ENCODE measurements at places on chromosomes 4 and X.

DNA sequence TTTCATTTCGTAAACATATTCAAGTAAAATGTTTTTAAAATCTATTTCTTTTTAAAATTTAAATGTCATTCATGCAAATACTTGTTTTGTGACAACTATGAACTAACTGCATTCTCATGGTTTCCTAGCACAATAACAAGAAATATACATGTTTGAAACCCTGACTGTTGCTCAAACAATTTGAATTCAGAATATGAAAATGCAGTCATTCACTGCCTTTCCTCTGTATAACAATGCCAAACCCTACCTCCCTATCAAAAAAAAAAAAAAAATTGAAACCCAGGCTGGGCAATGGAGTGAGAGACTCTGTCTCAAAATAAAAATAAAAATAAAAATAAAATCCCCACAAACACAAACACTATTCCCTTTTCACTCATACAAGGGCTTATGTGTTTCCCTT lies 42.1 kb downstream of the MAB21L2 start:
- no peak for DNase-seq

- no peak for DNase-seq
Measured at GRCh38 chrX:153407736-153408135, 3.5 kb upstream of the ZFP92 start.

DNA sequence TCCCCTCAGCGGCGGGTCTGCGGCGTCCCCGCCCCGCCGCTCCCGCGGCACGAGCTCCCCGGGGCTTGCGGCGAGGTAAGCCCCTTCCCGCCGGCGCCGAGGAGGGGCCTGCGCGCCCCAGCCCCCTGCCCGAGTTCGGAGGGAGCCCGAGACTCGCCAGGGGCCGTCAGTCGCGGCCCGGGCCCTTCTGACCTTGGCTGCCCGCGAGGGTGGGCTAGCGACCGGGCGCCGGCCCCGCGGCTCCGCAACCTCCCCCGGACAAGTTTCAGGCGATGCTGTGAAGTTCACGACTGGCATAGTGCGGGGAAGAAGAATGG lies 554 bp downstream of the CDKL5 start:
- DNase-seq, result peak; percentile 13

DNA sequence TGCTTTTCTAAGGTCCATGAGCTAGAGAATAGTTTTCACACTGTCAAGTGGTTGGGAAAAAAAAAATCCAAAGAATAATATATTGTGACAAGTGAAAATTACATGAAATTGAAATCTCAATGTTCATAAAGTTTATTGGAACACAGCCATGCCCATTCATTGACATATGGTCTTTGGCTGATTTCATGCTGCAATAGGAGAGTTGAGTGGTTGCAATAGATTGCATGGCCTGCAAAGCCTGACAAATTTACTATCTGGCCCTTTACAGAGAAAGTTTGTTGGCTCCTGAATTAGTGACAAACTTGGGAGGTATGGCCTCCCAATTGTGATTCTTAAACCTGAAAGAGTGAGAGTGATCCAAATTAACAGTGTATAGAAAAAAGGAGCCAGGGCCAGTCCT lies 115.5 kb upstream of the FAM9C start:
- no peak for DNase-seq

- no peak for DNase-seq
Measured at GRCh38 chr4:41598580-41598979, 60.6 kb downstream of the LIMCH1 start.

DNA sequence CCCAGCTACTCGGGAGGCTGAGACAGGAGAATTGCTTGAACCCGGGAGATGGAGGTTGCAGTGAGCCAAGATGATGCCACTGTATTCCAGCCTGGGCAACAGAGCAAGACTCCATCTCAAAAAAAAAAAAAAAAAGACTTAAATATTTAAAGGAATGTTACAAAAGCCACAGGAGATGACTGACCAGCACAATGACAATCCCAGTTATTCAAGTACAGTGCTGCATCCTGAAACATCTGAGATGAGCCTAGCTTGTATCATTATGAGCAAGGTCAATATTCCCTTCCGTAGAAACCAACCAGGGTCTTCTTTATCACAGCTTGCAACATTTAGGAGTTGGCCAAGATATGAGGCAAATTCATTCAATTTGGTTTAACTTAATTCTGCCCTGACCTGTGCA lies 38.6 kb downstream of the LNX1 start:
- DNase-seq, result no peak

DNA sequence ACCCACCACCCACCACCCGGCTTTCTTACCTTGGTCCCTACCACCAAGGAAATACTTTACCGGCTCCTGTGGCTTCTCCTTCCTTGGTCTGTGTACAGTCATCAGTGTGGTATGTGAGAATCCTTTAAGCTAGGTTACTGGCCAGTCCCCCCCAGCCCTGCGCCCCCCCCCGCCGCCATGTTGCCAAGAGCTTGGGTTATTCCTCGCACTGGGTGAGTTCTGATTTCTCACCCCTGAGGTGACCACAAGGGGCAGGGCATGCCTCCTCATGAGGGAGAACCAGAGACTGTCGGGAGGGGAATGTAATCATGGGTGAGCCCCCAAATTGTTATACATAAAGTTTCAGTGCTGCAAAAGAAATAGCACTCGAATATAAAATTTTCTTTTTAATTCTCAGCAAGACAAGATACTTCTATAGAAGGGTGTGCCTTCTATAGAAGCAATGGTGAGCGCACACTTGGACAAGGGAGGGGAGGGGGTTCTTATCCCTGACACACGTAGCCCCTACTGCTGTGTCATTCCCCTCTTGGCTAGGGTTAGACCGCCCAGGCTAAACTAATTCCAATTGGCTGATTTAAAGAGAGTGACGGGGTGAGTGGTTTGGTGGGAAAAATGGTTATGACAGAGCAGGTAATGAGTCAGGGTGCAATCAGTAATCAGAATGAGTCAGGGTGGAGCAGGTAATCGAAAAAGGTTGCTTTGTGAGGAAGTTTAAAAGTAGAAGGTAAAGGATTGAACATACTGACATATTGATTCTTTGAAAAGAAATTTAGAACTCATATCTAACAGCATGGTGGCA lies 133.2 kb downstream of the KDM6A start:
- no peak for DNase-seq

GRCh38 chrX:119069128-119069527 lies 3.7 kb upstream of the CT47C1 start:
- no peak for DNase-seq

GRCh38 chrX:10399043-10399741 lies 221.2 kb downstream of the MID1 start:
- DNase-seq, result no peak

- DNase-seq, result no peak
Measured at GRCh38 chrX:122133478-122133877, 1050.6 kb upstream of the GRIA3 start.

GRCh38 chr4:4860600-4861389 lies 1.3 kb downstream of the MSX1 start:
- DNase-seq, result peak; percentile 39

- DNase-seq, result no peak
Measured at GRCh38 chr4:53235547-53235946, 130.3 kb downstream of the SCFD2 start.

- peak; percentile 51 for DNase-seq
Measured at GRCh38 chrX:119398974-119399771, at the start of gene SLC25A43. Gene SLC25A43 (plus strand): TSS chrX:119399336. CDS start chrX:119399404, 68 bp downstream.

DNA sequence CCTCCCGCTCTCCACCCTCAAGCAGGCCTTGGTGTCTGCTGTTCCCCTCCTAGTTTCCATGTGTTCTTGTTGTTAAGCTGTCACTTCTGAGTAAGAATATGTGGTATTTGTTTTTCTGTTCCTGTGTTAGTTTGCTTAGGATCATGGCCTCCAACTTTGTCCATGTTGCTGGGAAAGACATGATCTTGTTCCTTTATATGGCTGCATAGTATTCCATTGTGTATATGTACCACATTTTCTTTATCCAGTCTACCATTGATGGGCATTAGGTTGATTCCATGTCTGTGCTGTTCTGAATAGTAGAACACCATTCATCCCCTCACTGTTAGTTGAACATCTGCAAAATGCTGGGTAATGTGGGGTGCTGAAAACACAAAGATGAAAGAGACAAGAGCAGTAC lies 222.9 kb downstream of the PALLD start:
- no peak for DNase-seq

GRCh38 chr4:188254211-188254610 lies 115.0 kb downstream of the TRIML1 start:
- DNase-seq, result no peak

- DNase-seq, result no peak
Measured at GRCh38 chr4:130143656-130144055, 1047.7 kb downstream of the C4orf33 start.

DNA sequence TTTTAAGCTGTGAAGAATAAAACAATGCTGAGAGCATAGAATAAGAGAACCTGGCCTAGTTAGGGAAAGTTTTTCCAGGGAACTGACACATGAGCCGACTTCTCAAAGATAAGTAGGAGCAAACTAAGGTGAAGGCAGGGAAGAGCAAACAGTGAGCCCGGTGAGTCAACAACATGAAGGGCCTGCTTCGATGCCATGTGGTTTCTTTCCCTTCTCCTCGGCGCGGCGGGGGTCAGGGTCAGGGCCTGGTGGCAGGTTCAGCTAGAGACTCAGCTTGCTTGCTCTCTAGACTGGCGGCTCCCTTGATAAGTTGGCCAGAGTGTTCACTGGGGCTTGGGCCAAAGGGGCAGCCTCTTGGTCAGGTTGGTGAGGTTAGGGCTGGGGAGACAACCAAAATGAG lies 81.1 kb downstream of the DLG3 start:
- no peak for DNase-seq

- DNase-seq, result no peak
Measured at GRCh38 chr4:69321153-69321729, 41.0 kb downstream of the UGT2B28 start.

DNA sequence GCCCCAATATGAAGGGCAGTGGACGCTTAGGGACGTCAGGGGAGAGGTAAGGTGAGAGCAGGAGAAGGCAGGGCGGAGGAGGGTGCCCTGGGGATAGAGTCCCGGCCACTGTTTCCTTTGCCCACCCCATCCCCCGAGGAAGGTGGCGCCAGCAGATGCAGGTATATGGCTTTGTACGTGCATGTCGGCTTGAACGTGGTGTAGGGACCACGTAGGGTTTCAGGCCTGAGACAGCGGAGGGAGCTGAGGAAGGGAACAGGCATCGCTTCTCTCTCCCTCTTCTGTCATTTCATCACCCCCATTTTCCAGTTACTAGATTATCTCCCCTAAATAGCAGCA lies 97.9 kb downstream of the PHKA2 start:
- DNase-seq, result no peak

GRCh38 chr4:81786766-81787165 lies 315.1 kb upstream of the RASGEF1B start:
- no peak for DNase-seq

DNA sequence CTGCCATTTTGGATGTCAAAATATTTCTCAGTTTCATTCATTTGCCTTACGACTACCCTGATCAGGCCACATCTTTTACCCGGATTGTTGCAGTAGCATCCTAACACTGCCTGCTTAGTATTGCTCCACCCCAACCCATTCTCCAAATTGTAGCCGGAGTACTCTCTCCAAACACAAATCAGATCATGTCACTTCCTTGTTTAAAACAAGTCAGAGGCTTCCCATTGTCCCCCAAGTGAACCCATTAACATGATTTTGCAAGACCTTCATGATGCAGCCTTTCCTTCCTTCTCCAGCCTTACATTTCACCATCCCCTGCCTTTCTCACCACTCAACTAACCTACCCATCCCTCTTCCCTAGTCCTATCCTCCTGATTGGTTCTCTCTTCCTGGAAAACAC lies 53.1 kb downstream of the FANCB start:
- DNase-seq, result no peak

DNA sequence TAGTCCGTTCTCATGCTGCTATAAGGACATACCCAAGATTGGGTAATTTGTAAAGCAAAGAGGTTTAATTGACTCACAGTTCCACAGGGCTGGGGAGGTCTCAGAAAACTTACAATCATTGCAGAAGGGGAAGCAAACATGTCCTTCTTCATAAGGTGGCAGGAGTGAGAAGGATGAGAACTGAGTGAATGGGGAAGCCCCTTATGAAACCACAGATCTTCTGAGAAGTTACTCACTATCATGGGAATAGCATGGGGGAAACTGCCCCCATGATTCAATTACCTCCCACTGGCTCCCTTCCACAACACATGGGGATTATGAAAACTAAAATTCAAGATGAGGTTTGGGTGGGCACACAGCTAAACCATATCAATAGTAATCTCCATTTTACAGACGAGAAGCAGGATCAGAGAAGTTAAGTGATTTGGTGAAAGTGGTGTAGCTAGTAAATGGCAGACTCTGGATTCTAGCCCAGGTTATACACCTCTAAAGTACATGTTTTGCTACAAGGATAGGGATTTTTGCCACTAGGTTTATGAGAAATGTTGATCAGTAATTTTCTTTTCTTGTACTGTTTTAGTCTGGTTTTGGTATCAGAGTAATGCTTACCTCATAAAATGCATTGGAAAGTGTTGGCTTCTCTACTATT lies 47.3 kb upstream of the C1GALT1C1 start:
- no peak for DNase-seq

DNA sequence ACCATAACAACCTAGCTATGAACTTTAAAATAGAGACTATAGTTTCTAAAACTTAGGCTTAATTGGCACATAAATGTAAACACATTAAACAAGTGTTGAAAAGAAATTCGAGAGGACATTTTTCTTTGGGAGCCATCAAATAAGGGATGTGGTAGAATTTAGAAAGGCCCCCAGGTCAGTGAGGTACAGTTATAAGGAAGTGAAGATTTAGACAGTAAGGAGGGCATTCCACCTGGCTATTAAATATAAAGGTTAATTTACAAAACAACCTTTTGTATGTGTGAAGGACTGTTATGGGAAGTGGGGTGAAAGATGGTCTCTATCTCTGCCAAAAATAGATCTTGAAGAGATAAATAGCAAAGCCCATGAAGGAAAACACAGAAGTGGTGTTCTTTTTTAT lies 83.9 kb downstream of the AFF1 start:
- no peak for DNase-seq

GRCh38 chr4:126144543-126145237 lies 829.9 kb downstream of the FAT4 start:
- no peak for DNase-seq

- no peak for DNase-seq
Measured at GRCh38 chr4:102761296-102761701, 531 bp upstream of the MANBA start.

- no peak for DNase-seq
Measured at GRCh38 chrX:10011261-10011931, 44.2 kb downstream of the CLDN34 start.

DNA sequence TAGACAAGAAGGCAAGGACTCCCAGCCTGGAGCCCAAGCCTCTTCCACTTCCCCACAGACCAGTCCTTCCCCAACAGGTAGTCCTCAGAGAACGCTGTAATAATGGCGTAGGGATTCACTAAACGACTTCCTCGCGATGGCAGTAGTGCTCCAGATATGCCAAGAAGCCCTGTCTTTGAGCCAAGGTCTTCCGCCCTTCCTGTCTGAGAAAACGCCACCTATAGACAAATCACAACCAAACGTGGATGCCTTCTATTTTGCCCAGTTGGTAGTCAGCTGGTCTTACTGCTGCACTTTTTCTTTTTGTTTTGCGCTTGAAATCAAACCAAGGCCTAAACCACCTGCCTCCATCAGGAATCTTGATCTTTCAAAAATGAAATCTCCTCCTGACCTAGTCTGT lies 203.3 kb downstream of the OR13H1 start:
- peak; percentile 71 for DNase-seq

Measured in psoas muscle (tissue), 8 donors.